ENCODE measurements at places on chromosomes 5 and 9. TPM values are rescaled to one million over a fixed set of nuclear protein-coding genes. Genes with fewer than 3 reads are reported as not detected.

DNA sequence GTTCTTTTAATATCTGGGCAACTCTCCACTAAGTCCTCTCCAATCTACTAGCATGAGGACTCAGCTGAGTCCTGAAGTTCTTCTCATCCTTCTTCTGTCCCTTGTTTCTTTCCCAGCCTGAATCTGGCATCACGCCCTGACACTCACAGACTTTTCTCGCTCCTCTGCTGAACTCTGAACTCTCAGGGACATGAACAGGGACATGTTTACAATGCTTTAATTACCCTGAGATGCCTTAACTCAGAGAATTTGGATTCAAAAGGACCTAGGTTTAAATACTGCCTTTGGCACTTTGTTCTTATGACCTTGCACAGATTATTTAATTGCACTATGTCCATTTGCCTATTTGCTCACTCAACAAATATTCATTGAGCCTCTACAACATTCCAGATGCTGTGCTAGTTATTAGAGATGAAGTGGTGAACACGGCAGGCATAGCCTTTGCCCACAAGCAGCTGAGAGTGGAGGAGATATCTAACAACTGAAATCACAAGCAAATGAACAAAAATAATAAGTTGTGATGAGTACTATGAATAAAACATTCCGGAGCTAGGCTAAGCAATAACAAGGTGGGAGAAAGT lies 106.0 kb downstream of the ADRB2 start:
- DNase-seq, result no peak

DNA sequence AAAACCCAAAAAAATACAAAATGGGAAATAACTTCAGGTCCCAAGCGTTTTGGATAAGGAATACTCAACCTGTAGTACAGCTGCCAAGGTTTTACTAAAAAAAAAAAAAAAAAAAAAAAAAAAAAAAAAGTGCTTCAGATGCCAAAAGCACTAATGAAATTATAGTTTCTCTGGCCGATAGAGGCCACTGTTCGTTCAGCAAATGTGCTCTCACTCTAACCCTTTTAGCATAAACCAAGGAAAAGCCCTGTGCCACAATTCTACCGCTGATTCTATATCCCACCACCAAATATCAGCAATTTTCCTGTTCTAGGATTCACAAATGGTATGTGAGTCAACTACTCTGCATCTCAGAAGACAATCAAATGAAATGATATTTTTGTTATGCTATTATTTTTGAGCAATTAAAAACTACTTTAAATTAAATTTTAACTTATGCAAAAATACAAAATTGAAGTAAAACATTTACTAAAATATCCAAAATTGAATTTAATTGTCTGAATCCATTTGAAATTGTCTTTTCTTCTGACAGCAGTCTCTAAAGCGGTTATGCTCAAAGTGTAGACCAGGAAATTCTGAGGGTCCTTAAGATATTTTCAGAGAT lies 79.8 kb downstream of the RICTOR start:
- DNase-seq, result no peak

DNA sequence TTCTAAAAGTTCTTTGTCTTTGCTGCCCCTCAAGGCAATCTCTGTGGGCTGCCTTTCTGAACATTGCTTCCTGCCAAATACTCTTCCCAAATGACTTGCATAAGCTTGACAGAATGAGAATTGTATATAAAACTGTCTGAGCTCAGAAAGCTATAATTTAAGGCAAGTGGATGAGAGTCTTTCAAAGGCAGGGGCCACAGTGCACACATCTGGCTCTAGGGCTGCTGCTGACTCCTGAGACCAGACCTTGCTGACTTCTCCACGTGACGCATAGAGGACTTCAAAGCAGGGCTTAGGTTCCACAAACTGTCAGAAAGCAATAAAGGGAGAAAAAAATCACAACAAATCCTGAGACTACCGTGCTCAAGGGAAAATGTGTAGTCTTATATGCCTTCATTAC lies 79.4 kb upstream of the DIRAS2 start:
- DNase-seq, result no peak

The RNF208 gene
- polyA plus RNA-seq, result 7.9 TPM

The CDC25C gene
- 6.7 TPM for polyA plus RNA-seq

All from right renal pelvis (tissue), 4 donors.